Stomach (tissue), 19 donors: ENCODE measurements at places on chromosomes 6 and 20. TPM values are rescaled to one million over a fixed set of nuclear protein-coding genes. Genes with fewer than 3 reads are reported as not detected.

- no peaks in the 10 kb centered on the region for H3K4me1 ChIP-seq
- H3K4me3 ChIP-seq: no peak overlapping the region
- H3K27me3 ChIP-seq: no peaks in the 10 kb centered on the region
- no peaks in the 10 kb centered on the region for H3K36me3 ChIP-seq
- no peak overlapping the region for H3K27ac ChIP-seq
These were observed 432.6 kb downstream of the MMUT start for GRCh38 chr6:49030251-49031020.

- peak overlapping the region; percentile 25 for H3K27ac ChIP-seq
- H3K4me3 ChIP-seq: no peak overlapping the region
- H3K27me3 ChIP-seq: no peaks in the 10 kb centered on the region
- peaks cover 60% of the 10 kb centered on the region for H3K4me1 ChIP-seq
- peaks cover 51% of the 10 kb centered on the region for H3K36me3 ChIP-seq
- DNase-seq: no peak
These were observed 33.4 kb downstream of the TRAF3IP2 start for GRCh38 chr6:111572216-111572706.

GRCh38 chr20:57369596-57369995 lies 18.5 kb downstream of the RAE1 start:
- peaks cover 97% of the 10 kb centered on the region for H3K36me3 ChIP-seq
- no peak for DNase-seq
- no peaks in the 10 kb centered on the region for H3K27me3 ChIP-seq
- no peak overlapping the region for H3K27ac ChIP-seq
- no peaks in the 10 kb centered on the region for H3K4me1 ChIP-seq
- no peak overlapping the region for H3K4me3 ChIP-seq

DNA sequence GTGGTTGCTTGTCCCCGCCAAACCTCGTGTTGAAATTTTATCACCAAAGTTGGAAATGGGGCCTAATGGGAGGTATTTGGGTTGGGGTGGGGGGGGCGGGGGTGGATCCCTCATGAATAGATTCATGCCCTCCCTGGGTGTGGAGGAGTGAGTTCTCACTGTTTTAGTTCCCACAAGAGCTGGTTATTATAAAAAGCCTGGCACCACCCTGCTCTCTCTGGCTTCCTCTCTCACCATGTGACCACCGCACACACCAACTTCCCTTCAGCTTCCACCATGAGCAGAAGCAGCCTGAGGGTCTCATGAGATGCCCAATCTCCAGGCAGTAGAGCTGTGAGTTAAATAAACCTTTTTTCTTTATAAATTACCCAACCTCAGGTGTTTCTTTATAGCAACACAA lies 111.3 kb downstream of the PRDM1 start:
- peaks cover 13% of the 10 kb centered on the region for H3K36me3 ChIP-seq
- DNase-seq: no peak
- H3K4me1 ChIP-seq: peaks cover 6% of the 10 kb centered on the region
- no peak overlapping the region for H3K27ac ChIP-seq
- H3K27me3 ChIP-seq: no peaks in the 10 kb centered on the region

The TBC1D22B gene
- total RNA-seq: 6.4 TPM

- no peaks in the 10 kb centered on the region for H3K27me3 ChIP-seq
- H3K27ac ChIP-seq: no peak overlapping the region
- H3K4me3 ChIP-seq: no peak overlapping the region
- DNase-seq: no peak
- H3K36me3 ChIP-seq: no peaks in the 10 kb centered on the region
These were observed 8.5 kb downstream of the TFEB start for GRCh38 chr6:41726876-41727275.

The CYP24A1 gene
- total RNA-seq: not detected

GRCh38 chr6:25343984-25344383 lies 64.8 kb downstream of the CARMIL1 start:
- no peak overlapping the region for H3K27ac ChIP-seq
- no peaks in the 10 kb centered on the region for H3K36me3 ChIP-seq

DNA sequence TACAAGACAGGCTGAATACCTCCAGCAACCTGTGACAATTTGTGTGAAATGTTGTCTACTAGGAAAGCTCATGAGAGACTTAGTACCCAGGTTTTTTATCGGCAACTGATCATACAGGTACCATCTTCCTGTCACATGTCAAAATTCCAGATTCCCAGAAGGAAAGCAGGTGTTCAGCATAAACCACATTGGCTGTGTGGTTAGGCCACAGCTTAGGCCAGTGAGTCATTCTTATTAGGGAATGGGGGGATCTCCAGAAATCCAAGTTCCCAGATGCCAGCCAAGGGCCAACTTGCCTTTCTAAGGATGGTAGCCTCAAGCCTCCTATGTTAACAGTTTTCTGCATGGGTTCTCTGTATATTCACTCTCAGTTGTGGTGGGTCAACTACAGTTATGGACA lies 65.9 kb downstream of the FAM184A start:
- no peak overlapping the region for H3K27ac ChIP-seq
- H3K4me1 ChIP-seq: no peaks in the 10 kb centered on the region
- H3K27me3 ChIP-seq: no peaks in the 10 kb centered on the region
- no peak overlapping the region for H3K4me3 ChIP-seq

GRCh38 chr20:47272893-47273590 lies 83.5 kb downstream of the ZMYND8 start:
- DNase-seq: peak; percentile 88
- no peaks in the 10 kb centered on the region for H3K27me3 ChIP-seq
- peaks cover 53% of the 10 kb centered on the region for H3K4me1 ChIP-seq
- H3K36me3 ChIP-seq: peaks cover 21% of the 10 kb centered on the region

GRCh38 chr20:16624106-16624505 lies 50.9 kb upstream of the KIF16B start:
- no peak overlapping the region for H3K4me3 ChIP-seq
- no peak overlapping the region for H3K27ac ChIP-seq
- H3K4me1 ChIP-seq: no peaks in the 10 kb centered on the region
- no peaks in the 10 kb centered on the region for H3K27me3 ChIP-seq
- no peaks in the 10 kb centered on the region for H3K36me3 ChIP-seq

The MSH5 gene
- total RNA-seq: 12.5 TPM

DNA sequence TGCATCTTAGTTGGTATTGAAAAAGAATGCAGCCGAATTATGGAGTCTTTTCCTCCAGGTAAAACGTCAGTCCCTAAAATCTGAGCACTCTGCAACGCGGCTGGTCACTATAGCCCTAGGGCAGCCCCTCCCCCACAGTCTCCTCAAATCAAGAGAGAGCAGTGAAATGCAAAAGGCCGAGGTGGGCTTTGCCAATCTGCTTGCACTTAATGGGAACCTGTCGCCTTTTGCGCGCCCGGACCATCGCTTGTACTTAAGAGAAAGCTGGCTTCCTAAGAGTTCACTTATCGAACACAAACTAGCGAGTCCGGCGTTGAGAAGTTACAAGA lies 447 bp downstream of the MCM3 start:
- H3K27me3 ChIP-seq: no peaks in the 10 kb centered on the region
- peaks cover 36% of the 10 kb centered on the region for H3K36me3 ChIP-seq
- peaks cover 22% of the 10 kb centered on the region for H3K4me1 ChIP-seq
- DNase-seq: no peak

- no peak overlapping the region for H3K27ac ChIP-seq
- DNase-seq: no peak
- peaks cover 7% of the 10 kb centered on the region for H3K4me1 ChIP-seq
- H3K4me3 ChIP-seq: no peak overlapping the region
- no peaks in the 10 kb centered on the region for H3K27me3 ChIP-seq
These were observed 61.5 kb downstream of the KCNS1 start for GRCh38 chr20:45039475-45039820.

DNA sequence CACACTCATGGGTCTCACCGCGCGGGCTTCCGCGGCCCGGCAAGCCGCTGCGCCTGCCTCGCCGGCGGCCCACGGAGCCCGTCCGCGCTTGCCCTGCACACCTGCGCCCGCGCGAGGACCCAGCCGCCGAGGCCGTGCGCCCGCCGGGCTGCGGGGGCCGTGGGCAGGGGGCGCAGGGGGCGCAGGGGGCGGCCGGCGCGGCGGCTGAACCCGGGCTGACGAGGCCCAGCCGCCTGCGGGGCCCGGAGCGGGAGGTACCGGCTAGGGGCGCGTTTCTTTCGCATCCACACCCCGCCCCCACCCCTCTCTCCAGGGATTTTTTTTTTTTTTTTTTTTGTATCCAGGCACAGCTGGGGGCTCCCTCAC lies 43.8 kb upstream of the OSTM1 start:
- peaks cover 54% of the 10 kb centered on the region for H3K4me1 ChIP-seq
- peak overlapping the region; percentile 51 for H3K4me3 ChIP-seq
- H3K36me3 ChIP-seq: no peaks in the 10 kb centered on the region
- no peak overlapping the region for H3K27ac ChIP-seq
- H3K27me3 ChIP-seq: peaks cover 27% of the 10 kb centered on the region
- DNase-seq: no peak

DNA sequence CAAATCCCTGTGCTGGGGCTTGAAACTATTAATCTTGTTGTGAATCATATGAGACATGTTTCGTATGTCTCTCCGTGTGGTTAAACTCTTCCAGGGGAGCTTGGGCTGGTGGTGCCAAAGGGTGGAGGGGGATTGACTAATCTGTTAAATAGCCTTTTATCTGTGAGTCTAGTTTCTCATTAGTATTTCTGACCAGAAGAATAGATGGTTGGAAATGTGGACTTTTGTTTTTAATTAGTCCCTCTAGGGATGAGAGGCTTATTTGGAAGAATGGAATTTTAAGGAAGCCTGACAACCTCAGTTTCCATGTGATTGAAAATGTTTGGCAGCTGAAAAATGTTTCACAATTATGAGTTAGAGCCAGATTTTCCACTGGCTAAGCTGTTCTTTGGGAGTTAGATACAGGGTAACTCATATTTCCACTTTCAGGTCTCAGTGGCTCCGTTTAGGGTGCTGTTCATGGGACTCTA lies 117.3 kb downstream of the BCKDHB start:
- no peak for DNase-seq
- no peaks in the 10 kb centered on the region for H3K27me3 ChIP-seq
- peaks cover 6% of the 10 kb centered on the region for H3K36me3 ChIP-seq
- H3K4me3 ChIP-seq: no peak overlapping the region
- no peaks in the 10 kb centered on the region for H3K4me1 ChIP-seq
- no peak overlapping the region for H3K27ac ChIP-seq

DNA sequence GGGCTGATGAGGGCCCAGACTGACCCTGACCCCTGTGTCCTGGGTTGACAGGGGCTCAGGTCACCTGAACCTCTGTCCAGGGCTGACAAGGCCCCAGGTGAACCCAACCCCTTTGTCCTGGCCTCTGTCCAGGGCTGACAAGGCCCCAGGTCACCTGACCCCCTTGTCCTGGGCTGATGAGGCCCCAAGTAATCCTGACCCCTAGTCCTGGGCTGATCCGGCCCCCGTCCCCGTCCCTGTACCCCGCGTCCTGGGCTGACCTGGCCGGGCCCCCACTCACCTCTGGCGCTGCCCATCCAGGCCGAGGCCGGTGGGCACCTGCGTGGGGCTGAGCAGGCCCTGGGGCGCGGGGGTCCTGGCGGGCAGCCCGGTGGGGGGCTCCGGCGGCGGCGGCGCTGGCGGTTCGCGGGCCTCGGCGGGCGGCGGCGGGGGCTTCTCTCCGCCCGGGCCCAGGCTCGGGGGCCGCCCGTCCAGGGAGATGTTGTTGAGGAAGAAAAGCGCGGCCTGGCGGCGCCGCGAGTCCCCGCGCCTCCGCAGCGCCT lies 379 bp downstream of the CABLES2 start:
- peaks cover 49% of the 10 kb centered on the region for H3K4me1 ChIP-seq
- H3K4me3 ChIP-seq: peak overlapping the region; percentile 70
- H3K27me3 ChIP-seq: no peaks in the 10 kb centered on the region
- H3K27ac ChIP-seq: no peak overlapping the region

The TCF15 gene
- not detected for total RNA-seq

GRCh38 chr6:34130862-34131261 lies 15.0 kb downstream of the GRM4 start:
- H3K4me3 ChIP-seq: no peak overlapping the region
- H3K27ac ChIP-seq: no peak overlapping the region
- no peaks in the 10 kb centered on the region for H3K36me3 ChIP-seq
- peaks cover 89% of the 10 kb centered on the region for H3K27me3 ChIP-seq
- no peak for DNase-seq

The RFX6 gene
- total RNA-seq: 1.7 TPM

GRCh38 chr6:34005901-34006531 lies 139.9 kb downstream of the GRM4 start:
- no peak overlapping the region for H3K27ac ChIP-seq
- H3K4me1 ChIP-seq: peaks cover 15% of the 10 kb centered on the region
- H3K27me3 ChIP-seq: peaks cover 33% of the 10 kb centered on the region
- H3K36me3 ChIP-seq: no peaks in the 10 kb centered on the region
- H3K4me3 ChIP-seq: no peak overlapping the region

The ERVFRD-1 gene
- total RNA-seq: not detected

The WFDC10B gene
- not detected for total RNA-seq

The OOEP gene
- not detected for total RNA-seq

GRCh38 chr6:152004036-152004566 lies 196.6 kb downstream of the ESR1 start:
- H3K4me3 ChIP-seq: no peak overlapping the region
- H3K36me3 ChIP-seq: no peaks in the 10 kb centered on the region
- H3K4me1 ChIP-seq: no peaks in the 10 kb centered on the region
- no peaks in the 10 kb centered on the region for H3K27me3 ChIP-seq
- no peak overlapping the region for H3K27ac ChIP-seq
- DNase-seq: no peak

The INSM1 gene
- 2.0 TPM for total RNA-seq

- no peak for DNase-seq
- peaks cover 16% of the 10 kb centered on the region for H3K4me1 ChIP-seq
- no peak overlapping the region for H3K27ac ChIP-seq
- no peaks in the 10 kb centered on the region for H3K27me3 ChIP-seq
These were observed 1.8 kb downstream of the AARS2 start for GRCh38 chr6:44311304-44311703.

GRCh38 chr20:10012464-10012863 lies 22.3 kb upstream of the ANKEF1 start:
- H3K4me1 ChIP-seq: no peaks in the 10 kb centered on the region
- H3K36me3 ChIP-seq: no peaks in the 10 kb centered on the region
- DNase-seq: no peak
- H3K27me3 ChIP-seq: no peaks in the 10 kb centered on the region
- H3K4me3 ChIP-seq: no peak overlapping the region
- H3K27ac ChIP-seq: no peak overlapping the region

DNA sequence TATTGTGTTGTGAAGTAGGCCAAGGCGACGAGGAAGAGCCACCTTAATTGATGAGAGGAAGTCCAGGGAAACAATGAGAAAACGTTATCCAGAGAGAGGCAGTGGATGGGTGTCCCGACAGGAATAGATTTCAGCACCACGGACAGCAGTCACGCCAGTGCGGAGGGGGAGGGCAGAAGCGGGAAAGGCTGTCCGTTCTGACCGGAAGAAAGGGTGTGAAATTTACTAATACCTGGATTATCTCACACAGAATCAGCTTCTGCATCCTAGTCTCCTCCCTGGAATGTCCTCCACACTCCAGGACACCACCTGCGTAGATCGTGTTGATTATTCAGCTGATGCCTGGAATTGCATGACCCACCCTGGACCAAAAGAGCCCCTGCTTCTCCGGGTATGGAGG lies 7.4 kb upstream of the BPIFA3 start:
- H3K36me3 ChIP-seq: no peaks in the 10 kb centered on the region
- DNase-seq: peak; percentile 78
- no peaks in the 10 kb centered on the region for H3K4me1 ChIP-seq
- H3K27me3 ChIP-seq: no peaks in the 10 kb centered on the region
- H3K4me3 ChIP-seq: no peak overlapping the region
